Effector memory CD4-positive, alpha-beta T cell (primary cell): ENCODE measurements at places on chromosomes 13 and 19.

- H3K27ac ChIP-seq: no peak overlapping the region
- peaks cover 28% of the 10 kb centered on the region for H3K4me1 ChIP-seq
- peaks cover 18% of the 10 kb centered on the region for H3K27me3 ChIP-seq
- no peak for DNase-seq
- no peak overlapping the region for H3K4me3 ChIP-seq
- peaks cover 11% of the 10 kb centered on the region for H3K36me3 ChIP-seq
Observed at GRCh38 chr19:14477418-14478112, 2.4 kb upstream of the PTGER1 start.

DNA sequence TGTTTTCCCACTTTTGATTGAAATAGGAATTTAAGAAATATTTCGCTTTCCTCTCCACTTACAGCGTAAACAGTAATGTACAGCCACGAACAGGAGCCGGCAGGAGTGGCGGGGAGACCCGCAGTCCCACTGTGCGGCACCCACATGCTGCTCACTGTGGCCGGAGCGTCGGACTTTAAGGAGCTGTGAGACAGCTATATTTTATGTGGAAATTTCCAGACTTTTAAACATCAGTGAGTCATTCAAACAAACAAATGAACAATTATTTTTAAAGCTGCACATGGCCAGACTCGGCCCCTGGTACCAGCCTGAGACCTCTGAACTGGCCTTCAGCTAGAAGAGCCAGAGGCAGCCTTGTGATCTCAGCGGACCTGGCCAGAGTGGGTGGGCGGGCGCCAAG, 52.5 kb downstream of the CRYL1 start:
- no peaks in the 10 kb centered on the region for H3K27me3 ChIP-seq
- H3K27ac ChIP-seq: no peak overlapping the region
- peaks cover 22% of the 10 kb centered on the region for H3K4me1 ChIP-seq
- no peak overlapping the region for H3K4me3 ChIP-seq

DNA sequence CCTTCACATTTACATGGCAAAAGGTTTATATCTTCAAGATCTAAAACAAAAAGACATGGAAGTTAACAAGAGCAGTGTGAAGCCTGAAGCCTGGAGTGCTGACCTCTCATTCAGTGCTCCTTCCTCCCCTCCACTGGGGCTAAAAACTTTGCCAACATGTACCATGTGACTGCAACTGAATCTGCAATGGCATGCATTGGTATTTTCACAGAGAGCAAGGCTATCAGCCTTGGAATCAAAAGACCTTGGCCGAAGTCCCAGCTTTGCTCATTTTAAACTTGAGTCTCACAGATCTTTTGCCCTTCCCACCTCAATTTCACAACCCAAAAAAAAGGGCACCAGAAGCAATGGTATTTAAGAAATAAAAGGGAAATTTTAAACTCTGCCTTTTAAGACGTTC, 325.1 kb downstream of the DCT start:
- no peak overlapping the region for H3K27ac ChIP-seq
- H3K36me3 ChIP-seq: no peaks in the 10 kb centered on the region
- DNase-seq: no peak
- H3K27me3 ChIP-seq: no peaks in the 10 kb centered on the region

GRCh38 chr13:52830946-52831345, 17.5 kb downstream of the PCDH8 start:
- H3K4me3 ChIP-seq: no peak overlapping the region
- no peaks in the 10 kb centered on the region for H3K36me3 ChIP-seq
- H3K4me1 ChIP-seq: no peaks in the 10 kb centered on the region
